ENCODE measurements at places on chromosomes 3 and 15.

DNA sequence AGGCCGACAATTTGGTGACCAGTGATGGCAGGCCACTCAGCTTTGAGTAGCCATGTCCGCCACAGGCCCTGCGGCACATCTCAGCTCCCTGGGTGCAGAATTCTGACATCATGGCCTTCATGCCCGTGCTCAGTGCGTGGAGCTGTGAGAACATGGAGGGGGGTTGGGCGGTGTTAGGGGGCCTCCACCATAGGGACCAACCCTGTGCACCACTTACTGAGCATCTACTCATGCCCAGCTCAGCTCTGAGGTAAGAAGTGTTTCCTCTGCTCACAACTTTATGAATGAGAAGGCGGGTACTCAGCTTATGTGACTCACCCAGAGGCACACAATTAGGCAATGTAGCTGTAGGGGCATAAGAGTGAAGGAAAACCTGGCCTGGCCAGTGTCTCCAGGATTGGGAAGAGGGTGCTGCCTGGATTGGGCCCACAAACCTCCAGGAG, 10.5 kb downstream of the ACOX2 start:
- no peak for DNase-seq

- DNase-seq = no peak
These were observed 302.7 kb upstream of the ARPP21 start for GRCh38 chr3:35336601-35337000.

DNA sequence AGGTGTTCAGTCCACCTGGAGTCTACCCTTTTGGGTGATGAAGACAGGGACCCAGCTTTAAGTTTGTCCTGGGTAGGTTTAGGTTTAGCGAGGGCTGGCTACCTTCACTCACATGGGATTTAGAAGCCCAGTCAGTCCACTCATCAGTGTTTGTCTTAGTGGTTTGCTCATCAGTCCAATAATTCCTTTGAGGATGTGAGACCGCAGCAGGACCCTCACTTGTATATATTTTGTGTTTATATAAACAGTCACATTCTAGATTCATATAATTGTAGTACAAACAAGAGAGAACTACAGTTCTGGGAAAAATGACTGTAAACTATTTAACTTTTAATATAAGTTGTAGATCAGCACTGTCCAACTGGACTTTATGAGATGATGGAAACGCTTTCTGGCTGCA, 18.2 kb downstream of the EFCC1 start:
- DNase-seq = no peak

GRCh38 chr3:108471426-108471825, 39.0 kb downstream of the MYH15 start:
- no peak for DNase-seq

- no peak for DNase-seq
These were observed 230.9 kb upstream of the CD96 start for GRCh38 chr3:111311126-111311525.

GRCh38 chr15:65426216-65426853, 3.6 kb upstream of the IGDCC4 start:
- no peak for DNase-seq

DNA sequence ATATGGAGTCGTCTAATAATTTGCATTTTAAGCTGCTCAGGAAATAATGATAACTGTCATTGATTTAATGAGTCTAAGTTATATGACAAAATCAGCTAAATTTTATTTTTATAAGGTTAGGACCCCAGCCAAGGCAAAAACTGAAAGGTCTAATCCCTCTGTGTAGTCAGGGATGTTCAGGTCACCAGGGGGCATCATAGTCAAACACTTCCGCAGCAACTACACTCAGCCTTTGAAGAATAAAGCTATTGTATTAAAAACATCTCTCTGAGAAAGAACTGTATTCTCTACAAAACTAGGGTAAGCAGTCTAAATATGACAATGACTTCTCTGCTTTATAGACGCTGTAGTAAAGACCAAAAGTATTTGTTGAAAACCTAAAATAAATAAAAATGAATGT, 15.0 kb downstream of the INTS14 start:
- DNase-seq = no peak

DNA sequence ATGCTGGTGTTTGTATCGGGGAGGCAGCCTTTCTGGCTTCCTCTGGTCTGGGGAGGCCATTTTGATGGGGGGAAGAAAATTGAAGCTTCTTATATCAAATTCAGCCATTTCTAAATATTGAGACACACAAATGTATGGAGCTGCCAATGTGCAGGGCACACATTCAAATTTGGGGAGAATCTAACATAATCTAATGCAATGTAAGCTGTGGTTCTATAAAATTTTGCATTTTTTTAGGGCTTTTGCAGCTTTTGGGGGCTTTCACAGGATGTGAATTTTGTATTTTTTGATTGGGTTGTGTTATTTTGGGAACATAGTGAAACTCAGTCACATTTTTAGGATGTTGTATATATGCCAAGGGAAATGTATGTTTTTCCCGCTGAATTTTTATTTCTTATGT, 43.4 kb downstream of the CDIN1 start:
- DNase-seq = no peak

GRCh38 chr3:71641674-71642073, 58.1 kb upstream of the FOXP1 start:
- DNase-seq = no peak

GRCh38 chr15:40769274-40770146, at the start of gene C15orf62:
Gene C15orf62 (plus strand): TSS chr15:40769980. CDS start chr15:40770496, 516 bp downstream.
- peak; percentile 69 for DNase-seq

All from stimulated activated CD4-positive, alpha-beta T cell treated with anti-CD3 and anti-CD28 coated beads, TNF-alpha, amount 100 ng/mL, for 4 hours (primary cell).